Kidney (tissue), 22 donors: ENCODE measurements at places on chromosomes 12 and 14.

DNA sequence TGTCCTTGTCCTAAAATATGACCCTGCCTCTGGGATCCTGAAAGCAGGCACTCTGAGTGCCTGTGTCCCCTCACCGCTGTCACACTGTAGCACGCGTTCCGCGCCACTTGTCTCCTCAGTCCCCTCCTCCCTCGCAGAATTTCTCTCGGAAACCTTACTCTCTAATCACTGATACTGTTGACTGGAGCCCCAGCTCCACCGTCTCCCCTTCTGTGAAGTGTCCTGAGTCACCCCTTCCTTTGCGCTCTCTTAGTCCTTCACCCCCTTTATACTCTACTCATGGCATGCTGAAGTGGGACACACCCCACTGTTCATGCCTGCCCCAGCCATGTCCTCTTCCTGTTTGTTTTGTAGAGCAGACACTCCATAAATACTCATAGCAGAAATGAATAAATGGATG, 104.7 kb downstream of the ZNF664 start:
- peak; percentile 63 for DNase-seq

DNA sequence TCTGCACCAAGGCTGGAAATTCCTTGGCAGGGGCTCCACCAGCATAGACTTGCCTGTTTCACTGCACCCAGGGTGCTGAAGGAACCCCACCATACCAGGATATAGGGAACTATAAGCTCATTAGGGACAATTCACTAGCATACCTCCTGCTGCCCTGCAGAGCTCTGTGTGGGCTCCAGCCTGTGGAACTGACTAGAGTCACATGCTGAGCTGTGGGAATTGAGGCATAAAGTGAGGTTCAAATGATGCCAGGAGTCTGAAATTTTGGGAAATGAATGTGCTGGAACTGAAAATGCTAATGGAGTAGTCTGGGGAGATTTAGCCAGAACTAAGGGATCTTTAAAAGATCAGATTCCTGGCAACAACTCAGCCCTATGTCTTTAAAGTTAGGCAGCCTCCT, 7.3 kb upstream of the EMP1 start:
- DNase-seq, result no peak

- DNase-seq, result no peak
These were observed 30.1 kb downstream of the SLC35F4 start for GRCh38 chr14:57835766-57836165.

DNA sequence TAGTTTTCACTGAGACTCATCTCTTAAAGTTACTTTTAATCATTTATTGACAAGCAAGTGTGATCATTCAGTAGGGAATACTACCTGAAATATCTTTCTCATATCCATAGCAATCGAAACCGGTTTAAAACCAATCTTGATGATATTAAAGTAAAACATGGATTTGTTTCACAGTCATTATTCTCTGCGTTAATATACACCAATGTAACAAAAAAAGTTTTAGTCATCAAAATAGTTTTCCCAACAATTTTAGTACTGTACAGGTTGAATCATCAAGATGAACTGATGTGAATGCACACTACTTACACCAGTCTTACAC, 137.0 kb upstream of the KRAS start:
- no peak for DNase-seq

- DNase-seq, result no peak
These were observed 20.9 kb upstream of the TMED10 start for GRCh38 chr14:75197338-75197737.
